Cerebellar cortex (tissue), 1 donor: ENCODE measurements at places on chromosomes 2 and 18.

GRCh38 chr2:199147216-199147615, 310.5 kb downstream of the SATB2 start:
- no peak for DNase-seq

DNA sequence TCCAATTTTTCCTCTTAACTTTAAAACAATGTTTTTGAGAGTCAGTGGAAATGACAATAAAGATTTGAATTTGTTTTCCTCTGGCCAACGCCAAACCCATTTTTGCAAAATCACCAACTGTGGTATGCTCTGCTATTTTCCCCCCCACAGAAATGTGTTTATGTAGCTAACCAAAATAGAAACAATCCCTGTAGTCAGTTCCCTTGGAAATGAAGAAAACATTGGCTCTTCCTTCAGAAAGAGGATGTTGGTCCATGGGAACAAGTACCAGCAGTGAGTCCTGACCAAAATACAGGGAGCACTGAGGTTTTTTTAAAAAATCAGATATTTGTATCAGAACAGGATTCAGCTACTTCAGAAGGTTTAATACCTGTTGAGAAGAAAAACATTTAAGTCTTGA, 65.3 kb downstream of the SLC40A1 start:
- no peak for DNase-seq

GRCh38 chr2:112843836-112844235, 7.3 kb upstream of the IL1B start:
- DNase-seq = no peak

GRCh38 chr2:134347756-134348155, 93.9 kb downstream of the MGAT5 start:
- DNase-seq = no peak

GRCh38 chr18:50877545-50878265, 1.2 kb upstream of the ME2 start:
- no peak for DNase-seq

GRCh38 chr18:7889515-7889914, 322.4 kb downstream of the PTPRM start:
- DNase-seq = no peak

GRCh38 chr2:182852801-182853200, 13.6 kb downstream of the FRZB start:
- no peak for DNase-seq

- no peak for DNase-seq
Measured at GRCh38 chr18:74395648-74396154, 61.4 kb downstream of the DIPK1C start.

DNA sequence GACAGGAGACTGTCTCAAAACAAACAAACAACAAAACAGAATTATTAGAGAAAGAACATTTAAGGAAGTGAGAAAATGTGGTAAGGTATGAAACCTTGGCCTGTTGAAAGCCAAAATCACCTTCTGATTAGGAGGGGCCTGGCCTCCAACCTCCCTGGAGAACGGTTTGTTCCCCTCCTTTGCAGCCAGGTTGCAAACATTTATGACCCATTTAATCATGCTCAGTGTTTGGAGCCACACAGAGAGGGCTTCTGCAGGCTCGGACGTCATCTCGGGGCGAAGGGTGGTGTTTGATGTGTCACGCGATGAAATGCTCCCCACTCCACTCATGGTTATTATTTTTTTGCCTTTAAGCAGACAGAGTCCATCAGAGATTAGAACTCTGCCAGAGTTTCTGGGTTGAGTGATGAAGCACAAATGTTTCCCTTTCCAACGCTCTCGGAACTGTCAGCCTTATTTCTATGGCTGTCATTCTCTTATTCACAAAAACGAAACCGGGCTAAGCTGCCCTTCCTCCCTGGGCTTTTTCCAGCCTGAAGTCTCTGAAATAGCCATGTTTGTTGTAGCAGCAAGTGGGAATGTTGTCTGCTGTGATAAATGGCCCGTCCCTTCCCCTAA, 33.6 kb upstream of the ROCK2 start:
- peak; percentile 69 for DNase-seq

GRCh38 chr2:121052023-121052422, 233.0 kb downstream of the TFCP2L1 start:
- no peak for DNase-seq

DNA sequence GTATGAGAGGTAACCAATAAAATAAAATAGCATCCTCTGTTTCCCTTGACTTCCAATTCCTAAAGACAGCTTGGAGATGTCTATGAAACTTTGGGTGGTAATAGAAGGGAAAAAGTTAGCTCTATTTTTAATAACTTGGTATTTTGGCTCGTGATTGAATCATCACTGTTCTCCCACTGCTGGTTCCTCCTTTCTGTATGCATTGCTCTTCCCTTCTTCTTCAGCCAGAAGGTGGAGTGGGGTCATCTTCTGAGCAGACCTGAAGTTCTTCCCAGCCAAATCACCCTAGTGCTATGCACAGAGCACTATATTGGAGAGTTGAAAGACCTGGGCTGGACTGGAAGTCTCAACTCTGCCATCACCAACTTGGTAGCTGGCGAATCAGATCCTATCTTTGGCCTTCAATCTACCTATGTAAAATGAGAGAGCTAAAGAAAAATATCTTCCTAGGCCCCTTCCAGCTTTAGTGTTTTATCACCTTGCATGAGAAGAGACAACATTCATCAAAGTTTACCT, 54.1 kb downstream of the CPO start:
- no peak for DNase-seq

GRCh38 chr2:222305516-222306392, 7.0 kb upstream of the PAX3 start:
- DNase-seq = no peak

DNA sequence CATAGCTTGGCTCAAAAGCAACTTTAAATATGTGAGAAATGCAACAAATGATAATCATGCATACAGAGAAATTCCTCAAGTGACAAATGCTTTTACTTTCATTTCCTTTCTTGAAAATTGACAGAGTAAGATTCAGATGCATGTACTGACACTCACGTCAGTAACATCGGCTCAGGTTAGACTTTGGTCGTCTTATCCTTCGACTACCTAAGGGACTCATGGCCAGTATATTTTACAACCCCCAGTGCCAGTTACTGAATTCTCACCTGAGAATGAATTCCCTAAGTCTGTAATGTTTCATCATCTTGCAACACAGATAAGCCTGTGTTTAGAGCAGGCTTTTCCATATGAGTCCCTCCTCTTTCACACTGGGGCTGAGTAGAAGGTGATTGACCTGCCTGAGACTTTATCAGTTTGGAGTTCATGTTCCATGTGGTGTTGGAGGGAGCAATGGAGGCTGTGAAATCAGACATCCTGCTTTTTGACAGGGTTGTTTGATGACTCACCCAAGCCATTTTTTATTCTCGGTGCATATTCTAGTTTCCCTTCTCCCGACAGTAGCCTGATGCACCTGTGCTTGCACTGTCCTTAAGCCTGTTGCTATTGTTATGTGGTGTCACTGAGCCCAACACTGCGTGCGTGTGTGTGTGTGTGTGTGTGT, 30.5 kb upstream of the ATP8B1 start:
- no peak for DNase-seq

- peak; percentile 55 for DNase-seq
Measured at GRCh38 chr18:39966275-39966674, 1988.8 kb upstream of the PIK3C3 start.

DNA sequence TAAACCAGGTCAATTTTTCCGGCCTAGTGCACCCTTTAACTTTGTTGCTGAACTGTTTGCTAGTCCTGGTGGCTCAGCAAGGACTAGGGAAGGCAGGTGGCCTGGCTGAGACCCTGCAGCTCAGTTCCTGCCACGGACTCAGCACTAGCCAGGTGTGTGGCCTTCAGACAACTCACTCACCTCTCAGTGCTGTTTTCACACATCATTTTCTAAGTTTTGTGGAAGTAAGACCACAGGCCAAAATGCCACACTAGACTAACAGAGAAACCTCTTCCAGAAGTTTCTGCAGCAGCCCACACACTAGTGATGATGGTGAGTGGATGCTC, 65.9 kb upstream of the SLC1A4 start:
- no peak for DNase-seq

GRCh38 chr2:36453652-36454051, 98.1 kb downstream of the CRIM1 start:
- DNase-seq = no peak

GRCh38 chr18:42228581-42228980, 273.5 kb downstream of the PIK3C3 start:
- no peak for DNase-seq
